ENCODE measurements at places on chromosomes 7 and 10. TPM values are rescaled to one million over a fixed set of nuclear protein-coding genes. Genes with fewer than 3 reads are reported as not detected.
A peak's percentile ranks its signal among the peaks of the same experiment; 100 is the strongest.

PPP1R3C gene
- total RNA-seq = 23.7 TPM

- DNase-seq = no peak
Measured at GRCh38 chr10:62005281-62005680, 103.8 kb downstream of the ARID5B start.

DNA sequence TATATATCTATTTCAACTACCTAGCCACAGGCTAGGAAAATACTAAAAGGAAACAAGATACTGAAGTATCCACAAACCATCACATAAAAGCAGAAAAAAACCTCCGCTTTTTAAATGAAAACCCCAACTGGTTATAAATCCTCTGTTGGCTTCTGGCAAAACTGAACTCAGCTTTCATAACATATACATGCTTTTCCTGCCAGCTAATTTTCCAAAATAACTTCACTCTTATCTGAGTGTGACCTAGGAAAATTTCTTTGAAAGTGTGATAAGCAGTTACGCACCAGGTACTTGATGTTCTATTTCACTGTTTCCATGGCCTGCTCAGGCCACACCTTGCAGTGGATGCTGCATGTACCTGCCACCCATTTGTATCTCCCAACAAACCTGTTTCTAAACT, 11.8 kb downstream of the FAM3C start:
- no peak for DNase-seq

GRCh38 chr10:125428054-125428453, 254.9 kb downstream of the TEX36 start:
- DNase-seq = no peak

GRCh38 chr7:2192831-2193534, 39.8 kb downstream of the MAD1L1 start:
- no peak for DNase-seq

GRCh38 chr10:74289951-74290350, 138.9 kb downstream of the ADK start:
- DNase-seq = no peak

- DNase-seq = no peak
Measured at GRCh38 chr7:141339603-141340002, 211.6 kb upstream of the AGK start.

GRCh38 chr10:22704471-22704911, 9.9 kb downstream of the PIP4K2A start:
- DNase-seq = no peak

NYAP1 gene
- 1.1 TPM for total RNA-seq

GRCh38 chr7:17132726-17133125, 165.7 kb upstream of the AHR start:
- no peak for DNase-seq

GRCh38 chr7:16590424-16590823, 55.1 kb downstream of the ANKMY2 start:
- DNase-seq = no peak

PCDH15 gene
- total RNA-seq = 0.71 TPM

GRCh38 chr10:87925570-87925969, 62.1 kb downstream of the PTEN start:
- no peak for DNase-seq

DNA sequence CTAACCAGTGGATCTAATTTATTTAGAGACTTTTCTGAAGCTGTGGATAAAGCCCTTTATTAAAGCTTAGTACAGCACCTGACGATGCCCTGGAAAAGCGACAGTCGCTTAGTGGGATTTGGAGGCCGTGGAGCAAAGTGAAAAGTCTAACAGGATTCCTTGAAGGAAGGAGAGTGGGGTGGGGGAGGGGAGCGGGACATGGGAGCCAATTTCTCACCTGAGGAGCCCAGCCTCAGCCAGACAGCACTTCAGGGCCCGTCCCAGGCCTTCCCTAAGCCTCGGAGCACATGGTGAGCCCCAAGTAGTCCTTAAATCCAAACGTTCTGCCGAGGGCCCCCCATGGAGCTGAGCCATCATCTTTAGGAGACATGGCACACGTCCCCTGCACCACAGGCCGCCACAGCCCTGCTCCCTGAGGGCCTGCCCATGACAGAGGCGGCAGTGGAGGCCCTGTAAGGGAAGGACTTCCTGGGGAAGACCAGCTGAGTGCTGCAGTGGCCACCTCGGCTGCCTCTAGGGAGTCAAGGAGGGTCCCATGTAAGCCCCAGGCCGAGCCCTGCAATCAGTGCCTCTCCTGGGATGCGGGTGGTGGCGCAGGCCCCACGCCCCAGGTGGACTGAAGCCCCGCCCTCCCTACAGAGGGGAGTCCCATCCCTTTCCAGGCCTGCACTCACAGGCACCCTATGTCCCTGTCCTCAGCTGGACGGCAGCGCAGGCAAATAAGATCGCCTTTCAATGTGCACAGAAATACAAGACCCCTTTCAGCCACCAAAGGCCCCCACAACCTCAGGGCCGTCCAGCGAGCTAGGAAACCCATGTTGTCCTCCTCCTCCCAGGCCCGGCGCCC, 187.0 kb downstream of the MAD1L1 start:
- DNase-seq = peak; percentile 55

DNA sequence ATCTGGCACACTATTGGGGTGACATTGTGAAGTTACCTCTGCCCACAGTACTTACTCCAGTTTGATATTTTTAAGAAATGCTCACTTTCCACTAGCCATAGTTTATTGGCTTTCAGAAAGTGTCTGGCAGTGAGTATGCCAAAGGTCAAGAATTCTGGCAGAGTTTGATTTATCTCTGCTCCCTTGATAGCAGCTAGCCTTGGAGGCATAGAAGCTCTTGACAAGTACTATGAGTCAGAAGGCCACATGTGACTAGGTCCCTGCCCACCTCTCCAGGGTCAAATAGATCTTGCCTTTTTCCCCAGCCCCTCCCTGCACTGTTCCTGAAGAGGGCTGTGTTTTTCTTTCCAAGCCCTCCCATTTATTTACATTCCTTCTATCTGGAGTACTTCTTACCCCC, 202.2 kb downstream of the AUTS2 start:
- DNase-seq = no peak

CAV2 gene
- 89.7 TPM for total RNA-seq

DCLRE1C gene
- total RNA-seq = 9.7 TPM

GRCh38 chr7:6641305-6642035, 4.4 kb downstream of the ZNF316 start:
- no peak for DNase-seq

GRCh38 chr7:7175075-7175695, 7.2 kb upstream of the C1GALT1 start:
- no peak for DNase-seq

YAE1 gene
- 26.4 TPM for total RNA-seq

CEP55 gene
- total RNA-seq = not detected

TMEM178B gene
- 1.4 TPM for total RNA-seq

DNA sequence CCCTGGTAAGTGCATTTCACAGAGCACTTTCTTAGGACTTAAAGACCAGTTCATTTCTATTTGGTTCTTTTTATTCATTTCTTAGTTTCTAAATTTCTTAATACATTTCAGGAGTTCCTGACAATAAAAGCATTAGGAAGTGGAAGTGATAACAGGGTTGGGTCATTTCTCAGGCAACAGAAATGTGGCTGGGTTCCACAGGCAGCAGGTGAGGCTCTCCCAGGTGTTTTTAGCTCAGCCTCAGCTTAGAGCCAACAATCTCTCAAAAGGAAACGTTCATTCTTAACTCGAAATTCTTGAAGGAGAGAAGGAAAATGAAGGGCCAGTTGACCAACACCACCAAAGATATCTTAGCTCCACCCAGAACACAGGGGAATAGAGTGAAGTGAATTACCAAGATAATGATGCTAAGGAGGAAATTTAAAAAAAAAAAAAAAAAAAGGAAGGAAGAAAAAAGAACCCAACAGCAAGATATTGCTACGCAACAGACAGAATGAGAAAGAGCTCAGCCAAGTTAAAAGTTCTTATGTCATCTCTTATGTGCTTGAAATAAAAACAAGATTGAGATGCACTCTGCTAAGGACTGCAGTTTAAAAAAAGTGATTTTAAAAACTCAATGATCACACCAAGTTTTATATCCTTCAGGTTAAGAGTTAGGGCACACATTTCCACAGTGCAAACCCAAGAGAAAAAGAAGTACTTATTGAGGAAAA, 230.1 kb downstream of the GLI3 start:
- no peak for DNase-seq

GRCh38 chr7:96671854-96672253, 37.8 kb downstream of the SEM1 start:
- DNase-seq = no peak

- no peak for DNase-seq
Measured at GRCh38 chr10:70474780-70475179, 3.8 kb upstream of the PALD1 start.

DNA sequence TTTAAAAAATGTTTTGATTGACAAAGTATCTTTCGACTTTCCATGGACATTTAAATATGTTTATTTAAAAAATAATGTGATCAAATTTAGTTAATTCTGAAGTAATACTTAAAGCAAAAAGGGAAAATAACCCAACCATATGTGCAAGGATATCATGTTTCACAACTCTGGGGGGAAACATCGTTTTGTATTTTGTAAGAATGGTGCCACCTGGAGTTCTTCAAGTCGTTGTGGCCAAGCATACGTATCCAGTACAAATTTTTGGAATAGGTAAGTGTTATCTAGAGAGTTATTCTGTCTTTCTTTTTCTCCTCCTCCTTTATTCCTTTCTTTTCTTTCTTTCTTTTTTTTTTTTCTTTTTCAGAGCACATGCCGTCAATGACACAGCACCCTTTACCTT, 176.2 kb upstream of the CSTF2T start:
- no peak for DNase-seq

DNA sequence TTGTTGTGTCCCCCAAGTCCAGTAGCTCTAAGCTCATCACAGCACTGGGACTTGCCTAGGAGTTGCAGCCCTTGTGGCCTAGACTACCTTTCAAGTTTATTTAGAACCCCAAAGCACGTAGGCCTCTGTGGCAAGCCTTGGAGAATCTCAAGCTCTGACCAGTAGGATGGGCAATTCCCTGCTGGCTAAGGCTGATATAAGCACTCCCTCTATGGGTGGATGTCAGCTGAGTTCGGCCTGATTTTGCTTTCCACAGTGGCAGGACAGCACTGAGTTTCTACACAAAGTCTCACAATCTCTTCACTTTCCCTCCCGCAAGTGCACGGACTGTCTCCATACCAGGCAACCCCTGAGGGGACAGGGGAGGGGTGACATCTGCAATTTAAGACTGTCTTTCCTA, 886.4 kb upstream of the LRRN3 start:
- no peak for DNase-seq

DNA sequence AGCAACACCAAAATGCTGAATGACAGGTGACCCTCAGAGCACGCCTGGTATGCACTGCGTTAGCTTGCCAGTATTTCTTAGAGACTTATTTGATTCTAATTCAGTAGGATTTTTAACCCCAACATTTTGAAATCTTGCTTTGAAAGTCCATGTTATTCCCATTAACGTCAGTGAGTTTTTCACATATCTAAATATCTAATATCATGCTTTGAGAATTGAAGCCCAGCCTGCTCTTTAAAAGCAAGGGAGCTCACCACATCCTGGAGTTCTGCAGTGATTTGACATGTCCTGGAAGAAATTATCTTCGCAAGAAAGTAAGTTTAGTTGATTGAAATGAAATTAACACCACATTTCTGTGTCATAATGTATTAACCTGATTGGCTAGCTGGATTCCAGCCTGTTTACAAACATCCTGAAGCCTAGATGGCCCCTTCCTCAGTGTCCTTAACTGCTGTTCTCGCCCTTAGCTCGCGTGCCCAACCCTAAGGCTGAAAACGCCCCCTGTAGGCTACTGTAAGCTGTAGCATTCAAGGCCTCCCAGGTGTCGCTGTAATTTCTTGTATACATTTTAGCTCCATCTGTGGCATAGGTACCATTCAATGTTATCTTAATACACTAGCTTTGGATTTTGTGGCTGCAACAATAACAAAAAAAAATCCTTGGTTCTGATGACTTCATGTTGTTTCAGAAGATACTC, 191.5 kb downstream of the MGMT start:
- no peak for DNase-seq

GPER1 gene
- 10.7 TPM for total RNA-seq

DNA sequence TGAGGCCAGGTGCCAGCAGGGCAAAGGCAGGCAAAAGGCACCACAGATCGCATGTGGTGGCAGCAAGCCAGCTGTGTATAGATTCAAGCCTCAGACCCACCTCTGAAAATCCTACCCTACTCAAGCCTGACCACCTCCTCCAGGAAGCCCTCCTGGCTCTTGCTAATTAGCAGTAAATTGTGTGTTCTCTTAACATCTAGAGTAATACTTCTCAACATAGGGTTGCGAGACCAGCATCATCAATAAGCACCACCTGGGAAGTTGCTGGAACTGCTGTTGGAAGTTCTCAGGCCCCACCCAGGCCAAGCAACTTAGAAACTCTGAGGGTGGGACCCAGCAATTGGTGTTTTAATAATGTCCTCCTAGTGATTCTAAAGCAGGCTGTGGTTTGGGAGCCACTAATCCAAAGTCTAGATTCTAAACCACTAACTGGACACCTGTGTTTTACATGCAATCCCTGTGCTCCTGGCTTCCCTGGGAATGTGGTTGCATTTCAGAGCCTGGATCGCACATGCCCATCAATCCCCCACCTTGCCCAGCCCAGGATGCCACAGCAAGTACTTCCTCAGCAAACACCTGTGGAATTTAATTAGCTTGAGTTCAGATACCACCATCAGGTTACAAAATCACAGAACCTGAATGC, 46.2 kb downstream of the KCNMA1 start:
- no peak for DNase-seq

DNA sequence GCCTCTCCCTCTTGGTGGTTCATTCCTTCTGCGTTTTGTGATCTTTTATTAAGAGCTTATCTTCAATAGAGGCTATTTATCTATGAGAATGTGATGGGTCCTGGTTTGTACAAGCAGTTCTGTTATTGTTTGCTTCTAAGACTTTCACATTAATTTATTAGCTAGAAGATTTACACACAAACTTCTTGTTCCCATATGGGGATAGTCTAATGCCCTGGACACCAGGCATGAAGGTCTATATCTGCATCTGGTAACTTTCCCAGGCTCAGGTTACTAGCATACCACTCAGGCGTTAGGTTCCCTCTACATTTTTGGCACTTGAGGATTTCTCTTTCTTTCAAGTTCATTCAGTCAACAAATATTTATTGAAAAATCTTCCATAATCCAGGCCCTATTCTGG, 7.7 kb downstream of the XPNPEP1 start:
- DNase-seq = no peak

DNA sequence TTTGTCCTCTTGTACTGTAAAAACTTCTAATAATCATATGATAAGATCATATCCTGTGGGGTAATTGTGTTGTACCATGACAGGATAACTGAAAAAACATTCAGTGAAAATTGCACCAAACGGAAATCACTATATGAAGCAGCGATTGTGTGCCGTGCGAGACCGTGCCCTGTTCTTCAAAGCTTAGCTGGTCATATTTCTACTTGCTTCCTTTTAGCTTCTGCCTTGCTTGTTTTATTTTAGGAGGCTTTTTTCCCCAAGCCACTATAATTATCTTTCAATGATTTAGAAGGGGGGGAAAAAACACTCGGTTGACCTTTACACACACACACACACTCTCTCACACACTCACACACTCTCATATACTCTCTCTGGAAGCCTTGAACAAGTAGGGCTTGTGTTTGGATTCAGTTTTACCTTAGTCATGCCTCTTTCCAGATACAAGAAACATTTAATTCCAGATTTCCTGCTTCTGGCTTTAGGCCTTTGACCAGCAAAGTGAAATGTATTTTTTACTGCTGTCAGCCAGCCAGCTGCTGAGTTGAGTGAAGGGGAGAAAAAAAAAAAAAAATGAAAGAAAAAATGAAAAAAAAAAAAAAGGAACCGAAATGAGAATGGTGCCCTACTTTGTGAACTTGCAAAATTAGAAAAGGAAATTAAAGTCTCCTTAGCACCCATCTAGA, 181.4 kb downstream of the ARID5B start:
- DNase-seq = no peak

SPDYE2 gene
- not detected for total RNA-seq

- no peak for DNase-seq
Measured at GRCh38 chr10:117007080-117007479, 2.1 kb upstream of the SHTN1 start.

KBTBD2 gene
- 38.5 TPM for total RNA-seq

LEP gene
- not detected for total RNA-seq

UNC5B gene
- total RNA-seq = 1.8 TPM

All from sigmoid colon (tissue), 7 donors.